Left renal pelvis (tissue), 4 donors: ENCODE measurements at places on chromosomes 11 and 22. TPM values are rescaled to one million over a fixed set of nuclear protein-coding genes. Genes with fewer than 3 reads are reported as not detected.

Gene CSF2RB
- 2.3 TPM for polyA plus RNA-seq

Gene CLMP
- 28.1 TPM for polyA plus RNA-seq

Gene LRRC32
- 70.1 TPM for polyA plus RNA-seq

Gene MMP1
- 0.47 TPM for polyA plus RNA-seq

DNA sequence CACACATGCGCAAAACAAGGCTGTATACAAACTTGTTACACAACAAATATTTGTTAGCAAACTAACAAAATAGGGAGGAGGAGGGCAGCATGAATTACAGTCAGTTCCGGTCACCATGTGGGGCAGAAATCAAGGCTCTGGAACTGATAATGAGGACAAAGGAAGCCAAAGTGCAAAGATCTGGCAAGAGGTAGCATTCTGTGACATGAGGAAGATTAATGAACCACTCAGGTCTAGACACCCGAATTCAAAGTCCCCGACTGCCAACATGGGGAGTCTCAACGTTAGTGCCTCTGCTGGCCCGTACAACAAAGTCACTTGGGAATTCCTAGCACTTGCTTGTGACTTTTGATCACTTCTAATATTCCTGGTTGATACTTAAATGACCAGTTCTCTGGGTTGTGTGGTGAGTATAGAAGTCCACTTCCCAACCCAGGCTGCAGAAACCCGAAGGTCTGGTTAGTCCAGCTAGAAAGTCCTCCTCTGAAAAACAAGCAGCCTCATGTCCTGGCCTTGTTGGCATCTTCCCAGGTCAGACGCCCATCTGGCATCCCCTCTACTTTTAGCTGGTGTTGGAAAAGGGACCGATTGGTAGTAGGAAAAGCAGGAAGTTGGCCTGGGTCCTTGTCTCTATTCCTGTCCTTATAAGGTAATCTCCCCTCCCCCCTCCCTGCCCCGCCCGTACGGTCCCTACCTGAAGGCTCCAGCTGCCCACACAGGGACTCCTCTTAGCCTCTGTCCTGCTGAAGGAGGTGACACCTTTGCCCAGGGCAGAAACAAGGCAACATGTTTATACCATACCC, 1.6 kb downstream of the SUN2 start:
- no peak for DNase-seq

- DNase-seq: no peak
These were observed 9.8 kb downstream of the ARRB1 start for GRCh38 chr11:75341612-75342011.

GRCh38 chr11:60274416-60274815, 6.0 kb upstream of the MS4A4A start:
- no peak for DNase-seq

- no peak for DNase-seq
These were observed 189.3 kb upstream of the NECTIN1 start for GRCh38 chr11:119918347-119918746.

- no peak for DNase-seq
These were observed 66.8 kb downstream of the ATM start for GRCh38 chr11:108289699-108290098.
